HT-29 (cell line): ENCODE measurements at places on chromosomes 1 and 21.

DNA sequence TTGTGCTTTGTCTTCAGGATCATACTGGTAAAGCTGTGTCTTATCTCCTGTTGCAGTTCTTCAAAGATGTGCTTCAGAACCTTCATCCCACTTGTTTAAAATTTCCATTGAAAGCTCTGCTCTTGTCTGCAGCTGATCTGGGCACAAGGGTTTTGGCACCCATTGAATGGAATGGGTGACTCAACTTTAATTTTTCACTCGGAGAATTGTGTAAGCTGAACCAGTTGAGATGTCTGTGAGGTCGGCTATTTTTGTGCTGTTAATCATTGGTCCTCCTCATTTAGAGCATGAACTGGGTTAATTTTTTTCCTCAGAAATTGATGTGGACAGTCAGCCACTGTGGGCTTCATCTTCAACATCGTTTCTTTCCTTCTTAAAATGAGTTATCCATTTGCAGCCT lies 252.1 kb downstream of the TM2D1 start:
- no peak for DNase-seq

DNA sequence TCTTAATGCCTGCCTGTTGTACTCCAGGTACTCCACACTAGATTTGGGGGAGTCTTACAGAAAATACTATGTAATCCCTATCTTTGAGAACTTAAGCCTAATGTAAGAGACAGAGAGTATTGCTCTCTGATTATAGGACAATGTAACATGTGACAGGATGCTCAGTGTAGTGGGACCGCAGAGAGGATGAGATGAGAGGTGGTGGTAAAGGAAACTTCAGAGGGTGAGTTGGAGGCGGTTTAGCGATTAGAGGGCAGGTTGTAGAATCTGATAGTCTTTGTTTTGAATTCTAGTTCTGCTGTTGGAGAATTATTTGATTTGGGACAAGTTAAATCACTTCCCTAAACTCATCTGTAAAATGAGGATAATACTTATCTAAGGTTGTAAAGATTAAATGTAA lies 5.4 kb downstream of the SOAT1 start:
- no peak for DNase-seq

GRCh38 chr1:110951161-110951560 lies 12.6 kb downstream of the LRIF1 start:
- no peak for DNase-seq

DNA sequence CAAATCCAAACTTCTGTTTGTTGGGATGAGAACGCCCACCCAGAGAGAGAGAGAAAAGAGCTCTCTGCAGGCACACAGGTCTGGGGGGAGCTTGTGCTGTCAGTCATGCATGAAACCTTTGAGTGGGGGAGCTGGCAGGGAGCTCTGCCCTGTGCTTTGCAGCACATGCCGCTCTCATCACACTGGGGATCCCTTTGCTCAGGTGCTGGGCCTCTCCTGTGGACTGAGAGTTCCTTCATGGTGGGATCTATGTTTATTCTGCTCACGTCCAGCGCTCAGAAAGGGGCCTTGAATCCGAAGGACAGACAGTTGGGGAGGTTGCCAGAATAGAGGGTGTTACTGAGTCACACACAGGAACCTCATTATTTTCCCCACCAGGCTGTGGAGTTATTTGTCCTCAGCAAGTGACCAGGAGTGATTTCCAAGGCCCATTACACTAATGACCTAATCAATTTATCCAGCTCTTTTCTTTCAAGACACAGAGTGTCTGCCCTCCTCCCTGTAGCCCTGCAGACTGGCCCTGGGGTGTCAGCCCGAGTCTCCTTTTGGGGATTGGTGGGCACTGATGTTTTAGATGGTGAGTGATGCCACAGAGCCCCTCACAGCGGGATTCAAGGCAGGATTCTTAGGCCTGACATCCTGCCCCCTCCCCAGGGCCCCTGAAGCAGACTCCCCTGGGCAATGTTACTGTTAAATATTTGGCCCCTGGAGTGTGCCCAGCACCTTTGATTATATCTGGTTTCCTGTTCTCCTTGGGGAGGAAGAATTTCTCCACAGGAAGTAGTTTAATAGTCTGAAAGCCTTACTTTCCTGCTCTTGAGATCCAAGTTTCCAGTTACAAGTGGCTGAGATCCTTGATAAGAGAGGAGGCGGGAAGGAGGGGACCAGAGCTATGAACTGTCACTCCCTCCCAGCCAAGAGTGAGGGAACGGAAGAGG lies 22.3 kb downstream of the MYBPH start:
- DNase-seq = no peak

GRCh38 chr21:28266061-28266460 lies 726.6 kb downstream of the LTN1 start:
- no peak for DNase-seq
